Activated naive CD8-positive, alpha-beta T cell treated with anti-CD3 and anti-CD28 coated beads, Interleukin-2, amount 50 U/mL, for 16 hours (primary cell): ENCODE measurements at places on chromosomes 16 and 17.

DNA sequence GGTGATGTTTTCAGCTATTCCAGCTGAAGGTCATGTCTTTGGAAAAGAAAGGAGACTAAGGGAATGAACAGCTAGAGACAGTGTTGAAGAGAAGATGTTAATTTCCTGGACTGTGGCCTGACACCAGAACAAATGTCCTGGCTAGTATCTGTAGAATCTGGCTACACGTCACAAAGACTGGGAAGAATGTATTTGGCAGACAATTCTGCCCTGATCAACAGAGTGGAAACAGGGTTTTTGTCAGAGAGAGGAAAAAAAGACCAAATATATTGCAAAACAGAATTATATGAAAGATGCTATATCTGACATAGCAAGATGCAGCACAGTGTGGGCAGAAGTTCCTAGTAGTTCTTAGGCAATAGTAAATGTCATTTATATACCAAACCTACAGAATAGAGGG lies 17.0 kb upstream of the ANKFN1 start:
- DNase-seq = no peak

GRCh38 chr16:72840631-72841381 lies 207.1 kb downstream of the ZFHX3 start:
- no peak for DNase-seq

- no peak for DNase-seq
These were observed 9.4 kb downstream of the GJC1 start for GRCh38 chr17:44820631-44821212.

DNA sequence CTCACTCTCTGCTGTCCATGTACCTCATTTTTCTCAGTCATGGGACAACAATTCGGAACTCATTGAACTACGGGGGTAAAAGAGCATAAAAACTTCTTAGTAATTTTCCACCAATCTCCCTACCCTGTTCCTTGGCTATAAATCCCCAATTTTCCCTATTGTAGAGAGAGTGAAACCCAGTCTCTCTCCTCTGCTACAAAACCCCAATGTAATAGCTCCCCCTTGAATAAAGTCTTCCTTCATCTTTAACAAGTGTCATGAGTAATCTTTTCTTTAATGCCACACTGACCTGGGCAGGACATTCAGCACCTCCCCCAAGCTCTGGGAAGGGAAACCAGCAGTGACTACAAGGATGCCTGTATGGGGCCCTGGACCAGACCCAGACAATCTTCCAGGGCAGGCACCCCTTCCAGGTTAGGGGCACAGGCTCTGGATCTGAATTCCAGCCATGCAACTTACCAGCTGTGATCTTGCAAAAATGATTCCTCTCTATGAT lies 10.2 kb upstream of the EIF1 start:
- DNase-seq = no peak

DNA sequence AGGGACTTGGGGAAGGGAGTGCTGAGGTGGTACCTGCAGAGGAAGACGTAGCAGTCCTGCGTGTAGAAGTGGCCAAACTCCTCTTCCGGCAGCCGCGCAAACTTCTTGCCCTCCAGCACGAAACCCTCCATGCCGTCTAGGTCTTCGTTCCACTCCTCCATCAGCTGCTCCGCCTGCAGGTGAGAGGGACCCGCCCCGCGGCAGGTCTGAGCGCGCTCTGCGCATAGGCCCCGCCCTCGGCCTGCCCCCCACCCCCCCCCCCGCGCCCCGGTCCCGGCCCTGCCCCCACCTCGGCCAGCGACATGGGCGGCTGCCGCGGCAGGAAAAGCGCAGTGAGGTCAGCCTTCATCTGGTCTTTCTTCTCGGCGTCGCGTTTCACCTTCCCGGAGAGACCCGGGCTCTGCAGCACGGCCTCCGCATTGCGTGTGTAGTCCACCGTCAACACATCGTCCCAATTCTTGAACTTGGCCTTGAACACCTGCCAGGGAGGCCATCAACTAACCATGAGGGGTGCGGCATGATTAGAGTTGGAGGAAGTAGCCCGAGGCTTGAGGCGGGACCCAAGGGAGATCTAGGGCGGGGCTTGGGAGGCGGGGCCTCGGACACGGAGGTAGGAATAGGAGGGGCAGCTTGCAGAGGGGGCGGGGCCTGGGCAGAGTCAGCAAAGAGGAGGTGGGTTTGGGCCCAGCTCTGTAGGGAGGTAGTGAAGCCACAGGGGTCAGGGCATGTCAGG lies 11.5 kb downstream of the FLII start:
- no peak for DNase-seq
